BJ (cell line): ENCODE measurements at places on chromosomes 12 and 14.

GRCh38 chr14:44029933-44030332 is 477.1 kb downstream of the FSCB start:
- DNase-seq = no peak

DNA sequence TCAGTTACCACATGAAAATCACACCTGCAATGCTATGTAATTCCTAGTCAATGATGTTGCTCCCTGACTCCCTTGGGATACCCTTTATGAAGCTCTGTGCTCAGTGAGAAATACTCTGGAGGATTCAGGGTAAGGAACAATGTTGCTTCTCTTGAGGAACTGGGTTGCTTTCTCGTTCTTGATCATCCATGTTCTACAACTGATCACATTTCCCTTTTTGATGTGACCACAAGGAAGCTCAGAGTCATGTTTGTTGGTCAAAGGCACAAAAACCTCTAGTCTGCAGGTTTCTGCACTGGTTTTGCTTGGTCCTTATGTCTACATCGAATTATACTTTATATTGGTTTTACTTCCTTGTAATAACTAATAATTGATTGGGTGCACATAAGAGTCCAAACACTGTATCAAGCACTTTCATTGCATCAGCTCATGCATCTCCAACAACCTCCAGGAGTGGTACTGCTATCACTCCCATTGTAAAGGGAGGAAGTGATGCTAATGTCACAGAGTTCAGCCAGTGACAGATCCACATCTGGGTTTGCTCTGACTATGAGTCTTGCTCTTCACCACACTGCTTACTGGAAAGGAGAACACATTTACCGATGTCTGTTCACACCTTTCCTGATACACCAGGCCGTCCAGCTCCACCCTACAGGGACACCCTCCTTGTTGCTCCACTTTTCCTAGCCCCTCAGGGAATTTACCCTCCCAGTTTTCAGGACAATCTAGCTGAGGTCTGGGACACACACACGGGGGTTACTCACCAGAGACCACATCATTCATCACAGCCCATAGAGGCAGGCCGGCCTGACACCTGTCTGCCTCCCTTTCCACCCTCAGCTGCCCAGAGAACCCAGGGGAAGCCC is 41.0 kb downstream of the CMKLR1 start:
- DNase-seq = no peak

DNA sequence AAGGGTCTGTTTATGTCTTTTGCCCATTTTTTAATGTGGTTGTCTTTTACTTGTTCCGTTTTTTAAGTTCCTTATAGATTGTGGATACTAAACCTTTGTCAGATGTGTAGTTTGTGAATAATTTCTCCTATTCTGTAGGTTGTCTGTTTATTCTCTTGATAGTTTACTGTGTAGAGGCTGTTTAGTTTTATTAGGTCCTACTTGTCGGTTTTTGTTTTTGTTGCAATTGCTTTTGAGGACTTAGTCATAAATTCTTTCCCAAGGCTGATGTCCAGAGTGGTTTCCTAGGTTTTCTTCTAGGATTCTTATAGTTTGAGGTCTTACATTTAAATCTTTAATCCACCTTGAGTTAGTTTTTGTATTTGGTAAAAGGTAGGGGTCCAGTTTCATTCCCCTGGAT is 33.9 kb downstream of the SLC39A9 start:
- no peak for DNase-seq

GRCh38 chr12:30000401-30000800 is 216.7 kb upstream of the TMTC1 start:
- no peak for DNase-seq

DNA sequence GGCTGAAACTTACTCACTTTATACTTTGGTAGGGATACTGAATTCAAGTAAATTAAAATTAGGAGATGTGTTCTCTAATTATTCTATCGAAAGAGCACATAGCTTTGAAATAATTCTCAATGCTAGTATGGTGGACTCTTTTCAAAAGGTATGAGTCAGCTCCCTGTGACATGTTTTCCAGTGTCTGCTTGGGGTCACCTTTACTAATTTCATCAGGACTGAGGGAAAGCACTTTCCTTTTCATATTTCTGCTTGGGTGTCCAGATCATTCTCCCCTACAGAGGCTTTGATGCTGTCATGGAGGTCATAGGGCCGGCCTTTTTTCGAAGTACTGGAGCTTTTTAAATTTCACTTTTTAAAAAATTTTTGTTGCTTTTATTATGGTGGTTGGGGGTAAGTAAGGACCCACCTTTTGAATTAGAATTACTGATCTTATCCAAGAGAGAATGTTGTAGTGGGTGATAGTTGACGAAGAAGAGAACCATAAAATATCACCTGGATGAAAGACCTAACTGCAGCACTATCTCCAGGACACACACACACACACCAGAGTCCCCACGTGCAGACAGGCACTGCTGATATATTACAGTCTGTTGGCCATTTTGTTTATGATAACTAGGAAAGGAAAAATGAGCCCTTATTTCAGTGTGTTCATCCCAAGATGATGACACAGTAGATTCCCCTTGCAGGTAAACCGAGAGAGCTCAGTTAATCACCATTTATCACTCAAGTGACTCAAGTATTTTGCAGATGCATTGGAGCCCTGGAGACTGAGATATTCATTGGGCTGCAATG is 558.6 kb downstream of the DIO2 start:
- no peak for DNase-seq

DNA sequence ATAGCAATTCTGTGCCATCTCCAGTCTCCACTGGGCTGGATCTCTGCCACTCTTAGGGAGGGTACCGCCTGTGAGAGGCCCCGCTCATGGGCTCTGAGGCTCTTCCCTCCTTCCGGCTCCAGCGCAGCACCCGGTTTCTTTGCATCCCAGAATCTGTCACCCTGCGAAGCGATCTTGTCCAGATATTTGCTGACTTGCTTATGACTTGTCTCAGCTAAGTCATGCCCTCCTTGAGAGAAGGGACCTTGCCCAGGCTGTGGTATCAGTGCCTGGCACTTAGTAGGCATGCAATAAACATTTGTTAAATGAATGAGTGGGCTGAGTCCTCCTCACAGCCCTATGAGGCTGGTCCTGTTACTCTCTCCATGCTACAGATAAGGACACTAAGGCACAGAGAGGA is 13.4 kb downstream of the KRT80 start:
- no peak for DNase-seq

- DNase-seq = no peak
Observed at GRCh38 chr14:73188501-73188911, 48.8 kb upstream of the PAPLN start.

DNA sequence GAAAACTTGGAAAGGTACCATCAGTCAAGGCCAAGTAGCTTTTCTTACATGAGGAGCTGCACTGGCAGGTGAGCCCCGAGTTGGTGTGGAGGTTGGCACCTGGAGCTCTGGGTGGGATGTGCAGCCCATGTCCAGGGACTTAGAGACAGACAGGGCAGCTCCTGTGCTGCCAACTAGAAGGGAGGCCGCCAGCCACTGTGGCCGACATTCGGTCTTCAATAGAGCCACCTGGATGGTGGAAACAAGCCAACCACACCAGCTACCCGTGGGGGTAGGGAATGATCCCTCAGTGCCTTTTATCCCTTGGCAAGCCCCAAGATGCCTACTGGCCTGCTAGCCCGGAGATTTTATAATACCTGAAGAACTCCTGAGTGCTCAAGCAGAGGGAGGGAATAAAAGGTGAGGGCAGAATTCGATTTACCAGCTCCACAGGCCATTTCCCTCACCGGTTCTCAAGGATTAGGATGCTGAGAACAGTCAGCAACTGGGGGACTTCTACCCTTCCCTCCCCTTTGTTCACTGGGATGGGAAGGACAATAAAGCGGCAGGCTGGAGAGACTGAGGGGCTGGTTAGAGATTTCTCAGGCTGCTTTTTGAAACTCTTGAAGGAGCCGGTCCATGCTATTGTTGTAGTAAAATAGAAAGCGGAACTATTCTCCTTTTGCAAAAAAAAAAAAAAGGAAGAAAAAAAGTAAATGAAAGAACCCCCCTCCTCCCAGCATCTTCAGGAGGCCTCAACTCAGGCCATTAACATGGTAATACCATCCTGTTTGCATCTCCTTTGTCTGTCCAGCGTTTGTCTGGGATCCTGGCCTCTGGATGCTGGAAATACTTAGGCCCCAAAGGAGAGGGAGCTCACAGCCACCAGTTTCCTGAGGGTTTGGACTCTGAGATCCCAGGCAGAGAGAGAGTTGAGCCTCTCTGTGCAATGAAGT is 321.6 kb downstream of the ZFP36L1 start:
- DNase-seq = no peak

DNA sequence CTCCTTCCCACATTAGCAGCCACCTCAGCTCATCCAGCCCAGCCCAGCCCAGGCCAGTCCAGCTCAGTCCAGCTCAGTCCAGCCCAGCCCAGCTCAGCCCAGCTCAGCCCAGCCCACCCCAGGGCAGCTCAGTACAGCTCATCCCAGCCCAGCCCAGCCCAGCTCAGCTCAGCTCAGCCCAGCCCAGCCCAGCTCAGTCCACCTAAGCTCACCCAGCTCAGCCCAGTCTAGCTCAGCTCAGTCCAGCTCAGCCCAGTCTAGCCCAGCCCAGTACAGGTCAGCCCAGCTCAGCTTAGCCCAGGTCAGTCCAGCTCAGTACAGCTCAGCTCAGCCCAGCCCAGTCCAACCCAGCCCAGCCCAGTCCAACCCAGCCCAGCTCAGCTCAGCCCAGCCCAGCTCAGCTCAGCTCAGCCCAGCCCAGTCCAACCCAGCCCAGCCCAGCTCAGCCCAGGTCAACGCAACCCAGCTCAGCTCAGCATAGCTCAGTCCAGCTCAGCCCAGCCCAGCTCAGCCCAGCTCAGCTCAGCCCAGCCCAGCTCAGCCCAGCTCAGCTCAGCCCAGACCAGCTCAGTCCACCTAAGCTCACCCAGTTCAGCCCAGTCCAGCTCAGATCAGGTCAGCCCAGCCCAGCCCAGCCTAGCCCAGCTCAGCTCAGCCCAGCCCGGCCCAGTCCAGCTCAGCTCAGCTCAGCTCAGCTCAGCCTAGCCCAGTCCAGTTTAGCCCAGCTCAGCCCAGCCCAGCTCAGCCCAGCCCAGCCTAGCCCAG is 63.0 kb downstream of the TMEM121 start:
- DNase-seq = no peak

DNA sequence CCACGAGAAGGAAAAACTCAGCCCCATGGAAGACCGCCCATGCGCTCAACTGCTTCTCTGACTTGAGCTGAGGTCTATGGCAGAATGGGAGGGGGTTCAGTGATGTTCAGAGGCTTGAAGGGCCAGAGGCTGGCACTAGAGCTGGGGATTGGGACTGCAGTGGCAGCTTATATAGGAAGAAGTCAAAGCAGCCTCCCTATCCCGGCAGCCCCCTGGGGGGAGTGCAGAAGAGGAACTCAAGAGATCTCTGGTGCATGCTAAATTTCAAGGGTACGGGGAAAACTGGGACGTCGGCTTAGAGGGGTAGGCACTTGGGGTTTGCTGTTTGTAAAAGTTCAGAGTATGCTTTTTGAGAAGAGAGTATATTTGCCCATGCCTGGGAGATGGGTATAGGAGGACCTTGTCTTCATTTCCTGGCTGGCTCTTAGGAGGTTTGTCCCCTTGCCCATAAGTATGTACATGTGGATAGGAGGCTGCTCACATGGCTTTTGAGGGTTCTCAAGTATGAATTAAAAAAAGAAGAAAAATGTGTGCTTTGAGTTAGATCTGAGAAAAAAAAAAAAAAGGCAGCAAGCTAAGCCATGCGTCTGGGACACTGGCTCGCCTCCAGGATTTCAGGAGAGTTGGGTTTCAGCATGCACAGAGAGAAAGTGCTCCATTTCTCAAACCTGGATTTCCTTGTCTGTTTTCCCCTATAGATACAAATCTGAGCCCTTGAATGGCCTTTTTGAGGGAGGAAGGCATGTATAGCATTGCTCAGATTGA is 3.2 kb upstream of the MEG3 start:
- no peak for DNase-seq

DNA sequence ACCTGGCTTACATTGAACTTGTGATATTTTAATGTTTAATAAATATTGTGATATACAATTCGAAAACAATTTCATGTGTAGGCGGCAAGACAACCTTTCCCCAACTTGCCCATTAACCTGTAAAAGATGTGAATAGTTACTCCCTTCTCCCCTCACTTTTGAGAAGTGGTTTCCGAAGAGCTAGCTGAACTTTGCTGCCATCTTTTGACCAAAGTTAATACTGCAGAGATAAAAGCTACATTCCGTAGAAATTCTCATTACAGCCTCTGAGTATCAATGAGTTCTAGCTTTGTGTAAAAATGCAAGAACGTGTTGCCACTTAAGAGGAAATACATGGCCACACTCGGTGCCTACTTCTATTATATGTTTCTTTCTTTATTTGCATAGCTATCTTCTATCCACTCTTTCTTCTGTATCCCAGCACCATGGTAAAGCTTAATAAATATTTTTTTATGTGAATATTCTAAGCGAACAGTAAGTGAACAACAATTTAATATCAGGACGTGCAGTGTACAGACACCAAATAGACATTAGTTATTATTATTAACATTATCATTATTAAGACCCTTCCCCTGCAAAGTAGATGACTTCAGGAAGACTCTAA is 105.1 kb upstream of the TMEM260 start:
- no peak for DNase-seq

GRCh38 chr14:71372411-71372838 is 465.2 kb downstream of the PCNX1 start:
- no peak for DNase-seq

DNA sequence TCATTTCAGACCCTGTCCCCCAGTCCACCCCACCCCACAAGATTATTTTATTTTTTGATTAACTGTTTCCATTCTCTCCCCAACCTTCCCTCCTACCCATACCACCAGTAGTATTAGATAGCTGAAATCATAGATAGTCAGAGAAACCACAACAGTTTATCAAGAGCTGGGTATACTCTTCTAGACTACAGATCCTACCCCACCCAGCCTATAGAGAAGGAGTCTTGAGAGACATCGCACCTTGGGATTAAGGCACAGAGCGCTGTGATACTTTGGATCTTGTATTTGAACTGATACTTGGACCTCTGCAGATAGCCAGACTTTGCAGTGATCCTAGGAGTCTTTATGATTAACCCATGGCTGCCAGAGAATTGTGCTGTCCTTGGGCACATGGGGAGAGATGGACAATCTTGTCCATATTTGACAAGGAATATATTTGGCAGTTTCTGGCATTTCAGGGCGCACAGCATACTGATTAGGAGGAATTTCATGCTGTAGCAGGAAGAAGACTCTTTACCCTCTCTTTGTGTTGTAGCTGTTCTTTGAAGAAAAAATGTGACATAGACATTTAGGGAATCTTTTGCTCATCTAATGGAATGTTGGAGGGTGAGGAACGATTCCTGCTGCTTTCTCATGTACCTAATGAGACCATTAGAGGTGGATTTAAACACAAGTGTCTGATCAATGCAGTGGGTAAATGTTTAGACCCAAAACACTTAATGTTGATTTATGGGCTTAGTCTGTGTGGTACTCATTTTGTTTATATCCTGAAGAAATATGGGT is 982 bp downstream of the RBMS2 start:
- no peak for DNase-seq

- DNase-seq = no peak
Observed at GRCh38 chr14:82045339-82045738, 511.7 kb upstream of the SEL1L start.

- no peak for DNase-seq
Observed at GRCh38 chr12:24966951-24967564, 18.2 kb upstream of the BCAT1 start.
